Esophagus mucosa (tissue), 1 donor: ENCODE measurements at places on chromosomes 5 and 9.
A peak's percentile ranks its signal among the peaks of the same experiment; 100 is the strongest.

DNA sequence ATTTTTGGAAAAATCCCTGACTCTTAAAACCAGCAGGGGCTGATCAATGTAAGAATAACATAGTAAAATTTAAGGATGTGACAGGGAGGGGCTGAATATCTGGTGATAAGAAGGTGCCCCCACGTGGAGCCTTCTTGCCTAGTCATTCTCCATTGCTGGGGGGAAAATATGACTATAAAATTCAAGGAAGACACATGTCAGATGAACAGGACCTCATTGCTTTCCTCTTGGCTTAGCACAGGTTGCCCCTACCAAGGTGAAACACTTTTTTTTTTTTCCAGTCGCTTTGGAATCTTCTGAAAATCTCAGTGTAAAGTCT is 310.9 kb downstream of the EFNA5 start:
- ATAC-seq = no peak

DNA sequence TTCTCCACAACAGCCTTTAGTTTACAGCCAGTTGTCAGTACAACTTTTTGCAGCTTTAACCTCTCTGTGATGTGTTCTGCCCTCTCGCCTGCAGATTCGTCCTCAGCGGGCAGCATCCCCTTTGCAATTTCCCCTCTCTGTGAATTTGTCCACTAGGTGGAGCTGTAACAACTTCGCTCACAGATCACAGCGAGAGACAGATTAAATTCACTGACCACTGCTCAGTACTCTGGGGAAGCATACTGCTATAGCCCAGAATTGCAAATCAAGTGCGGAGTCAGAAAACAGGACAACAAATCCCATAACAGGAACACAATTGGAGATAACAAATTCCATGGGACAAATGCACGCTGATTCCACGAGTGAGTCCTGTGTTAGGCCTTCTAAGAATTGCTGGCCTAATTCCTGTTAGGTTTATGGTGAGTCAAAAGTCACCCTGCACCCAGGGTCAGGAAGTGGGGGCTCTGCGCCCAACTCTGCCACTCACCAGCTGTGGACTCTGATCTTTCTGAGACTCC is 2124.9 kb downstream of the MAT2B start:
- no peak for ATAC-seq

DNA sequence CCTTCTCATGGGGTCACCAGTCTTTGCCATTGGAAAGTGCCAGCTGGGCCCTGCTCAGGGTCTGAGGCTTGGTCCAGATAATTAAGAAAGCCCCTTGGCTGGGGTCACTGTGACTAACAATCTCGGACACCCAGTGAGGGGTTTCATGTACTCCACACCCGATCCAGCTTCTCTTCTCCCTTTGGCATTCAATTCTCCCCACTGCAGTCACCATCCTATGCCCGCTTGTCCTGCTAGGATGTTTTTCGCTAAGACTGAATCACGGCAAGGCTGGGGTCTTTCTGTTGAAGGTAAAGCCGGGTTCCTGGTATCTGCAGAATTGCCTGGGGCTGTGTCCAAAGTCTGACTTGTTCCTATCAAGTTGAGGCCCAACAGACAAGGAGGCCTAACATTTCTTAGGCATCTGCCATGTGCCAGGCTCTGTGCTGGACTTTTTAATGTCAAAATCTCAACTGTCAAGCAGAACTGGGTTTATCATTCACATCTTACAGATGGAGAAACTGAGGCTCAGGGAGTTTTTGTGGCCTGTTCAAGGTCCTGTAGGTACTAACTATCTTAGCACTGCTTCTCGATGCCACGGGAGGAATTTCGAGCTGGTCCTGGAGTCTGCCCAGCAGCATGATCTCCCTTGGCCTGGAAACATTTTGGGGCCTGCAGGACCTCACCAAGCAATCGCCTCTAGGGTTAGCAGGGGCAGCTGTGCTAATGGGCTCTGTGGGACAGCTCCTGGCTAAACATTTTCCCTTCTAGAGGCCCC is 142.0 kb upstream of the ALDH1B1 start:
- ATAC-seq = no peak

DNA sequence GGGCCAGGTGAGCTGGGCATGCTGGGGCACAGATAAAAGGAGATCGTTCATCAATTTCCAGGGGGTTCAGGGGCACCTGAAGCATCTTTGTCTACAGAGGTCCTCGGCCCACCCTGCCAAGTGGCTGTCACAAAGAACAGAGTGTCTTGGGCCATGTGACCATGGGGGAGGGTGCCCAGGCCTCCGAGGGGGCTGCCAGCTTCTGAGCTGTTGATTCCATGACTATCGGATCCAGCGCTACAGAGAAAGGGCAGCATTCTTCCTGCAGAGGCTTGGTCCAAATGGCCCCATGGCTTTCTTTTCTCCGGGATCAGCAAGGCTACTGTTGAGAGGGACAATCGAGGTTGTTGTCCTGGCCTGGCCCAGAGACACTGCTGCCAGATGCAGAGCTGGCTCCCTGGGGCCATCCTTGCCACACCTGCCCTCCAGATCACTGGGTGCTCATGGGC is 289.2 kb downstream of the ZSWIM6 start:
- ATAC-seq = no peak

DNA sequence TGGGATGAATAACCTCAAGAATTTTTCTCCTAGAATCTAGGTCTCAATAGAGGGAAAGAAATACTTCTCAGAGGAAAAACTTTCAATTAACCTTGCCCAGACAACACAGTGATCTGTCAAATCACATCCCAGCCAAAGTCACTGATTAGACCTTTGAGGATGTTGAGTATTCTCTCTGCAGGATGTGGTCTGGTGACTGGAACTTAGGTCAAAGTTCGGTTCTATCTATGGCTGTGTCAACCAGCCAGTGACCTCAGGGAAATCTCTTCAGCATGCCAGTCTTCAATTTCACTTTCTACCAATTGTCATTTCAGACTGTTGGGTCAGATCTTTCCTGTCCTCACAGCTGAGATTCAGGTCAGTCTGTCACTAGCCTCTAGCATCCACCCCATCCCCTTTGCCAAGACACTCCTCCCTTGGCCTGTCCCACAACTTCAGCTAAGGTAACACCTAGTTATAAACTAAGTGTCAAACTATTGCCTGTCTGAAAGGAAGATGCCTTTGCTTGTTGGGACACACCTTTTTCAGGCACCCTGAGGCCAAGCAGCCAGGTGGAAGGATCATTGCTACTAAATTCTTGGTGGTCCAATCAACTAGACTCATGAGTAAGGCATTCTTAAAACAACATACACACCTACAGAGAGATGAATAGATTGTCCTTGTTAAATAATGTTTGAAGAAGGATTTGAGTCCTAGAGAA is 156.3 kb upstream of the FST start:
- ATAC-seq = peak; percentile 86

DNA sequence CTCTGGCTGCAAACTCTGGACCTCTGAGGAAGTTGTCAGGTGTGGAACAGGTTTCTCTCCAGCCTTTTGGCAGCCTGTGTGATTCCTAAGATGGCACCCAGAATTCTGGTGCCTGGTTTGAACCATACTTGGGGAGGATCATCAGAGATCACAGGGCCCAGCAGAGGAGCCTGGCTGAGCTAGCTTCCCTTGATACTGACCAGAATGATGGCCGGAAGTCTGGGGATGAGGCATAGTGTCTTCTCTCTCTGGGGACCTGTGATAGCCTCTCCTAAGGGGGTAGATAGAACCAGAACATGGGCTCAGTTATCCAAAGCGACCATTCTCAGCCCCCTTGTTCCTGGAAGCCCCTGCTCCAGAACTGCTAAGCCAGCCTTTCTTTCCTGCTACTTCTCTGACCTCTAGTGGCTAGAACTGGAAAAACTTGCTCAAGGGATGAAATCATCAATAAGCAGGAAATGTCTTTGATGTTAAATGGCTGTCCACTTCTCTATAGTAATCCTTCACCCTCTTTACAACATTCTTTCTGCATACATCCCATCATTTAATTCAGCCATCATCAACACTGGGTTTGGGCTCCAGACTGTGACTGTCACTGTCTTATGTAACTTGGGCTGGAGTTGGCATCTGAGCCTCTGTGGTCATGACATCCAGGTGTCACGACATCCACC is 55.1 kb downstream of the C9orf152 start:
- peak; percentile 45 for ATAC-seq

DNA sequence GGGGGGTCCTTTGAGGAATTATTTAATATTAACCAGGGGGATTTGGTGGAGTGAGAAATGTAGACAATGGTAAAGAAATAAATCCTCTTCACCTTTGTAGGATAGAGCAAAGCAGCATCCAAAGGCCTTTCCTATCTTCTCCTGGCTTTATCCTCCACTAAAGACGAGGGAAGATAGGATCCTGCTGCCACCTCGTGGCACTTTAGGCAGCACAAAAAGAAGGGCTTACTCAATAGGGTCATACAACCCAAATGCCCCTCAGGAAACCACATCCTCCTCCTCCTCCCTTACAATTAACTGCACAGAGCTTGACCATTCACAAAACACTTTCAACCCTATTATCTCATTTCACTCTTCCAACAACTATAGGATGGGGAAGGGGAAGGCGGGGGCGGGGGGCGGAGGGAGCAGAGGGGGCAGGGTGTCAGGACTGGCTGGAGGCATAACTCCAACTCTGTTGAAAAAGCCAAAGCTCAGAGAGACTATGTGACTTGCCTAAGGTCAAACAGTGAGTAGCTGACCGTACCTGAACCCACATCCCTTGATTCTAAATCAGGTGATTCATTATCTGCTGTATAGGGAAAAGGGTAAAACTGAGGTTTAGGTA is 45.4 kb upstream of the MYOT start:
- ATAC-seq = peak; percentile 36

DNA sequence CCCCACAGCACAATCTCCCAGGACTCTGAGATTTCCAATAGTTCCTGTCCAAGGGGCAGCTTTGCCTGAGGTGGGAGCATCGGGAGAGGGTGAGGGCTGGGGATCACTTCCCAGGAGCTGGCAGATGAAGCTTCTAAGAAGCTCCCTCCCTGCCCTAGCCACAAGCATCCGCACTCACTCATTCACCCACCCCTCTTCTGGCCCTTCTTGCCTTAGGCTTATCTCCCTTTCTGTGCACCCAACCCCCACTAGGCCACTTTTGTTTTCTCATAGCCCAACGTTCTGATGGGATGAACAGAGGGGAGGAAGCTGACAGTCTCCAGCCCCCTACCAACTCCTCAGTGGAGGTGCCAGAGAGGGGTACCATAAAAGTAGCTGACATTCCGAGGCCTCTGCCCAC is 3.7 kb upstream of the PCDH1 start:
- ATAC-seq = no peak

- ATAC-seq = no peak
Measured at GRCh38 chr5:158236511-158237335, 377.8 kb upstream of the CLINT1 start.

- no peak for ATAC-seq
Measured at GRCh38 chr5:127472700-127473099, 44.7 kb upstream of the PRRC1 start.

GRCh38 chr5:37557734-37558293 is 178.7 kb downstream of the WDR70 start:
- ATAC-seq = no peak

- no peak for ATAC-seq
Measured at GRCh38 chr5:2569774-2570542, 181.5 kb downstream of the IRX2 start.

GRCh38 chr5:176441921-176442323 is 6.3 kb upstream of the FAF2 start:
- ATAC-seq = peak; percentile 18

DNA sequence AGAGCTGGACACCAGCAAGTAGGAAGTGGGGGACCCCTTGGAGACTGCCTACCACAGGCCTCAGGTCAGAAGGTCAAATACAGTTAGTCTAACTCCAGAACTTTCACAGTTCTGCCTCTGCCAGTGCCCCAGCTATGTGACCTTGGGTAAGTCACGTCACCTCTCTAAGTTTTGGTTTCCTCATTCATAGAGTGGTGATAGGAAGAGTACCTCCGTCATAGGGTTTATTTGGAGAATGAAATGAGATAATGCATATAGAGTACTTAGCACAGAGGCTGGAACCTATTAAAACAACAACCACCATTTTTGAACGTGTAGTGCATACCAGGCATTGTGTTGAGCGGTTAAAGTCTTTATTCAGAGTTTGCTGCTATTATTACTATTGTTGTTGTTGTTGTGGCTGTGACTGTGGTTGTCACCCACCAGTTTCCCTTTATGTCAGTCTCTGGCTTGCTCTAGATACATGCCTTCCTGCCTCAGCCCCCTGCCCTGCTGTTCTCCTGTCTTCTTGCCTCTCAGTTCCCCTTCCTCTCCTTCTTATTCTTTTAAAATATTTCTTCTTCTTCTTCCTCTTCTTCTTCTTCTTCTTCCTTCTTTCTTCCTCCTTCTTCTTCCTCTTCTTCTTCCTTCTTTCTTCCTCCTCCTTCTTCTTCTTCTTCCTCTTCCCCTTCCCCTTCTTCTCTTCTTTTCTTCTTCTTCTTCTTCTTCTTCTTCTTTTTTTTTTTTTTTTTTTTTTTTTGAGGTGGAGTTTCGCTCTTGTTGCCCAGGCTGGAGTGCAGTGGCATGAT is 67.8 kb downstream of the RALGPS1 start:
- ATAC-seq = no peak

GRCh38 chr5:133489632-133490031 is 122.7 kb downstream of the FSTL4 start:
- peak; percentile 81 for ATAC-seq

- ATAC-seq = no peak
Measured at GRCh38 chr5:151449839-151450238, 2.4 kb downstream of the SLC36A1 start.

DNA sequence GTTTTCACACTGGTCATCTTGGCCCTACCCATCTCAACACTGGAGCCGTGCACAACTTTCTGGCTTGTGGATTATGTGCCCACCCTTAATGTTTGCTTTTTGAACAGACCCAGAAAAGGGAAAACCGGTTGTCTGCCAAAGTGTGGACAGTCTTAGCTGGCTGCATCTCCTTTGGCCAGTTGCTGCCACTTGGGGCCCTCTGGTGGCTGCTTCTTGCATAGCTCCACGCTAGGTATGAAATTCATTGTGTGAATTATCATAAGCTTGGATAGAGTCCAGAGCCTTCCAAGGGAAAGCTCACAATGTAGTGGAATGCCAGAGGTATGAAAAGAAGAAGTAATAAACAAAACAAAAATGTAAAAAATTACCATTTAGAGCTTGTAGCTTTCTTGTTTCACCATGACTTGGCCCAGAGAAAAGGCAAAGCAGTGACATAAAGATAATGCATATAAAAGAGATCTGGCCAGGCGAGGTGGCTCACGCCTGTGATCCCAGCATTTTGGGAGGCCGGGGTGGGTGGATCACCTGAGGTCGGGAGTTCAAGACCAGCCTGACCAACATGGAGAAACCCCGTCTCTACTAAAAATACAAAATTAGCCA is 12.5 kb upstream of the SLC36A3 start:
- peak; percentile 78 for ATAC-seq

- peak; percentile 60 for ATAC-seq
Measured at GRCh38 chr9:72292874-72293607, 72.0 kb downstream of the ZFAND5 start.

GRCh38 chr9:94802793-94803192 is 76.3 kb downstream of the AOPEP start:
- no peak for ATAC-seq

GRCh38 chr5:73591102-73591695 is 25.7 kb downstream of the UTP15 start:
- peak; percentile 84 for ATAC-seq

- ATAC-seq = no peak
Measured at GRCh38 chr5:446883-447263, 3.9 kb downstream of the EXOC3 start.

GRCh38 chr9:135136991-135137832 is 49.7 kb downstream of the OLFM1 start:
- ATAC-seq = no peak
